Activated CD4-positive, alpha-beta T cell treated with anti-CD3 and anti-CD28 coated beads, Interleukin-2, amount 50 U/mL, for 4 hours (primary cell): ENCODE measurements at places on chromosomes 6 and 20.

GRCh38 chr20:59207742-59208357 lies 44.2 kb downstream of the ZNF831 start:
- peak; percentile 81 for DNase-seq

GRCh38 chr6:142290851-142291250 lies 11.0 kb upstream of the ADGRG6 start:
- no peak for DNase-seq

DNA sequence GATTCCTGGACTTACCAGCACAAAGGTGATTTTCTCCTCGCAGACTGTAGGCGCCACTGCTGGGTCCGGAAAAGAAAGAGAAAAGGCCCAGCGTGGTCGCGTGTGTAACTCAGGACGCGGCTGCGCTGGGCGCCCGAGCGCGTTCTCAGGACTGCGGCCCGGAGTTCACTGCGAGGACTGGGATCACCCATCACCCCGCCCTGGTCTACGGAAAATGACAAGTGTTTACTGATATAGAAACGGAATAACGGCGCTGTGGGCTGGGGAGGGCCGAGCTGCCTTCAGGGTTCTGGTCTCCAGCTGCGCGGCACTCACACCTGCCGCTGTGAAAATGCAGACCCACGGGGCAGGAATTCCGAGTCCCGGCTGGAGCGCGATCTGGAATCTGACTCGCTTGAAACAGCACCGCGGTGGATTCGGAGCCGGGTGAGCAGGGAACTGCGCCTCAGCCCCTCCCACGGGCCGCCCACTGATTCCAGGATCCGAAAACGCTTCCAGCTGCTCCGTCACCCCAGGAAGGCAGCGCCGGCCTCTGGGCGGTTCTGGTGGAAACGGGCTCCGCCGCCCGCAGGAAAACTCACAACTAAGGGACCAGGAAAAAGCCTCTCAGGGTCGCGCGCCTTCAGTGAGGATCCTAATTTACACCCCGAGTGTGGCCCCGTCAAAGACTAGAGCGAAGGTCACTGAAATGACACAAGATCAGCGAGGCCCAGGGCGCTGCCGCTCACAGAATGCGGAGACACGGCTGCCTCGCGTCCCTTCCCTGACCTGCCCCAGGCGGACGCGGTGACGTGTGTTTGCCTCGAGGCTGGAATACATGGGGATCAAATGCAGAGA lies 34.5 kb downstream of the HLA-A start:
- peak; percentile 35 for DNase-seq

GRCh38 chr6:144659202-144660182 lies 374.4 kb downstream of the UTRN start:
- DNase-seq = no peak

GRCh38 chr20:45341579-45341938 lies 6.7 kb downstream of the SDC4 start:
- no peak for DNase-seq

DNA sequence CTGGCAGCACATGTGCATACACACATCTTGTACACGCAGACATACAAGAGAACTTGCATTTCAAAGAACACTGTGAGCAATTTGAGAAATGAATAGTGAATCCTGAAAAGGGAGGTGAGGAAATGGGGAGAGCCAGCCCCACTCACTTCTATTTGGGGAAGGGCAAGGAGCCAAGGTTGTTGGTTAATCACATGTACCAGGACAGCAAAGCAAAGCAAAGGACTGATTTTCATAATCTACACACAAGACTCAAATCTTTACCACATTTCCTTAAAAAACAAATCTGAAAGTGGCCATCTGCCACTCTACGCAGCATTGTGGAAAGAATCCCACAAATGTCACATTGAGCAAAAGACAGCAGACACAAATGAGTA lies 35.0 kb upstream of the KIF16B start:
- no peak for DNase-seq

DNA sequence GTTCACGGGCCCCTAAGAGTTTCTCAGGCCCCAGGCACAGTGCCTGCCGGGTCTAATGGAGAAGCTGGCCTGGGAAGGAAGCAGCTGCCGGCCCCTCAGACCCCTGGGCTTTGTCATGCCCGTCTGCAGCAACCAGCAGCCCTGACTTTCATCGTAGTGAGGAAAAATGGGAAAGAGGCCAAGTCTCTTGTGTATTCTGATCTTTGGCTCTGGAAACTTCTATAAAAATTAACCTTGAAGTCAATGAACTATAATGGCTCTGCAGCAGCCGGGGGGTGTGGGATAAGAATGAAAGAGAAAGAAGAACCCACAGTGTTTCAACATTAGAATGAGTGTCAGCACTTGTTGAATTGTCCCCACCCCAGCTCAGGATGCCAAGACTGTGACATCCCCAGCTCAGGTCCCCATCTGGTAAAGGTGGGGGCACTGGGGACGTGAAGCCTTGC lies 12.9 kb downstream of the TGM2 start:
- DNase-seq = no peak

- DNase-seq = no peak
Measured at GRCh38 chr6:81759782-81760181, 7.3 kb upstream of the TENT5A start.

GRCh38 chr6:104698979-104699378 lies 160.7 kb downstream of the HACE1 start:
- DNase-seq = no peak

DNA sequence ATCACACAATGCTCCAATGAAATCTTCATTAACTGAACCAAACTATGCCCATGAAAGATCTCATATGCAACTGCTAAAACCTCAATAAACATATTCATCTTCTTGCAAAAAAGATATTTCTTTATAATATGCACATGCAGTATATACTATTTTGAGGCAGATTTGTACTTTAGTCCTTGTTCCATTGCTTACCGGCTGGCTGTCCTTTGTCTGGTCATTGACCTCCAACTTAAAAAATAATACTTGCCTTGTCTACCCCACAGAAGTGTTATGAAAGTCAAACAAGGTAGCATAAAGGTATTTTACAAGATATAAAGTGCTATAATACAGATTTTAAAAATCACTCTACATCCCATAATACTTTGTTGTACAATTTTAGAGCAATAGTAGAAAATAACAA lies 88.3 kb downstream of the ATG5 start:
- no peak for DNase-seq

- peak; percentile 49 for DNase-seq
Measured at GRCh38 chr6:16762550-16763477, 1.6 kb upstream of the ATXN1 start.

DNA sequence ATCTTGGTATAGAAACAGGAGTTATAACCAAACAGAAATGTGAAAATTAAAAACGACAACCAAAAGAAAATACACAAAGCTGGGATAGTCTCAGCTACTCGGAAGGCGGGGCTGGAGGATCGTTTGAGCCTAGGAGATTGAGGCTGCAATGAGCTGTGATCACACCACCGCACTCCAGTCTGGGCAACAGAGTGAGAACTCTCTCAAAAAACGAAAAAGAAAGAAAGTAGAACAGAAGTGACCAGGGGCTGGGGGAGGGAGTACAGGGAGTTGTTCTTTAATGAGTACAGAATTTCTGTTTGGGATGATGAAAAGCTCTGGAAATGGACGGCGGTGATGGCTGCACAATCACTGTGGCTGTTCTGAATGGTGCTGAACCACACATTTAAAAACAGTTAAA lies 5.9 kb downstream of the GMEB2 start:
- DNase-seq = no peak

DNA sequence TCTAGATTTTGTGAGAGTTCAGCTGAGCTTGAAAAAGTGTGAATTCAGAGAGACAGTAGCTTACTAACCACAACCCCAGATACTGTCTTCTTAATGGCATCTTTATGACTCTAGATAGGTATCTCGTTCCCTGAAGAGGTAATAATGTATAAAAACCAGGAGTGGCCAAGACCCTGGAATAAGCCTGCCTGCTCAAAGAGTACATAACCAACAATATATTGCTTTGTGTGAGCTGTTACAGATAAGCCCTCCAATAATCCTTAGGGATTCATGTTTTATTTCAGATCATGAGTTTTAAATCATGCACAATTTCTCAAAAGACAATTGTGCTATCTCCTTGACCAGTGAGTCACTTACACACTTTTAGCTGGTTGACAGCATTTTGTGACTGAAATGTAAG lies 327.8 kb upstream of the ADGRB3 start:
- no peak for DNase-seq

DNA sequence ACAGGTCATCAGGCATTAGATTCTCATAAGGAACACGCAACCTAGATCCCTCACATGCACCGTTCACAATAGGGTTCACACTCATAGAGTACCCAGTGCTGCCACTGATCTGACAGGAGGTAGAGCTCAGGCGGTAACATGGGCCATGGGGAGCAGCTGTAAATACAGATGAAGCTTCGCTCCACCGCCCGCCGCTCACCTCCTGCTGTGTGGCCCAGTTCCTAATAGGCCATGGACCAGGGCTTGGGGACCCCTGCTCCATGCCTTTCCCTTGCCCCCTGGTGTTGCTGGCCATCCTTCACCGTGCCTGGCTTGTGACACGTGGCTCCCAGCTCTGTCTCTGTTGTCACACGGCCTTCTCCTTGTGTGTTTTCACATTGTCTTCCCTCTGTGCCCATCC lies 171.1 kb upstream of the JARID2 start:
- DNase-seq = no peak

DNA sequence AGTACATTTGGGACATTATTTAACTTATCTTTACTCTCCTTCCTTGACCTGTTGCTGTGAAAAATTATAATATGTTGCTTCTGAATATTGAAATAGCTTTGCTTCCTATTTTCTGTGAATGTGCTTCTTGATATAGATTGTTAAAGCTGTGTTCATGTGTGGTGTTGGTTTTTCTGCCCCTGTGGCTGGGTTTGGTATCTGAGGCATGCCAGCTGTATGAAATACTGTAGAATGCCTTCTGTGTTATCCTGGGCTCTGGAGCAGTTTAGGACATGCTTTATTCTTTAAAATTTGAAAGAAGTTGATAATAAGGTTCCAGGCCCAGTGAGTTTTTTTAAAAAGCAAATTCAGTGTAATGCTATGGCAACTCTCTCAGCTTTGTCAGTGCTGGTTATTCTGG lies 71.7 kb downstream of the HIVEP1 start:
- no peak for DNase-seq

DNA sequence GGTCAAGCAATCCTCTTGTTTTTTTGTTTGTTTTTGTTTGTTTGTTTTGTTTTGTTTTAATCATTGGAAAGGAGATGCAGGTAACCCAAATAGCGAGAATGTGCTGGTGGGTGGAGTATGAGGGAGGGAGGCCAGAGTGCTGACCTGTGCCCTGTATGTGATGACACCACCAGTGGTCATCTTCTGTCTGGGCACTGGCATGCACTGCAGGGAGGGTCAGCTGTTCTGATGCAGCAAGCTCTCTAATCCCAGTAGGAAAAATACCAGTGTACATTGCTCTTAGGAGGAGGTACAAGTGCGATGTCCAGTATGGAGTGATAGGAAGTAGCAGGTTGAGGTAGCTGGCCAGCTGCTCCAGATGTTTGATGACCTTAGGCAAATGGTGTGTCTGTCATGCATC lies 2.9 kb upstream of the CST1 start:
- no peak for DNase-seq

- DNase-seq = no peak
Measured at GRCh38 chr6:134603561-134603960, 285.6 kb upstream of the SGK1 start.

- DNase-seq = no peak
Measured at GRCh38 chr20:53852691-53853090, 217.7 kb downstream of the BCAS1 start.

GRCh38 chr20:49951151-49951550 lies 15.0 kb downstream of the RNF114 start:
- no peak for DNase-seq
